ENCODE measurements at places on chromosomes 2 and 18.

DNA sequence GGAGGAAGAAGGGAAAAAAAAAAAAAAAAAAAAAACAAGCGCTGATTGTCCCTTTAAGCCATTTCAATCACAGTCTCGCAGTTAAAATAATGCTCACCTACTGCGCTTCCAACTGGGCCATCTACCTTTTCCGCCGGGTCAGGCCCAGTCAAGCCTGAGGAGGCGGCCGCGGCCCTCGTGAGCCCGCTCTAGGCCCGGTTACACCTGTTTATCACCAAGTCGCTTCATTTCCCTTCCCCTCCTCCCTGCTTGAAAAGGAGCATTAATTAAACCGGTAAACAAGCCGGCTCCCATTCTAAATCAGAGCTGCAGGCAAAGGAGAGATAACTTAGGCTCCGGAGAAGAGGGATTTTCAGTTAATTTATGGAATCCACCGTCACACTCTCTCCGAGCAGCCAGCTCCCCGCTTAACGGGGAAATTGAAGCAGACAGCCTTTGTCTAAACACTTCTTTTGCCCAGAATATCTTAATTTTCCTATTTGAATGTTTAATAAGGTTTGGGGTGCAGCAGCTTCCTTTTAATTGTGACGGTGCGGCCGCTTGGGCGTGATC, 140.1 kb upstream of the SIX3 start:
- DNase-seq = no peak

GRCh38 chr2:225486236-225486635, 86.7 kb downstream of the NYAP2 start:
- DNase-seq = no peak

DNA sequence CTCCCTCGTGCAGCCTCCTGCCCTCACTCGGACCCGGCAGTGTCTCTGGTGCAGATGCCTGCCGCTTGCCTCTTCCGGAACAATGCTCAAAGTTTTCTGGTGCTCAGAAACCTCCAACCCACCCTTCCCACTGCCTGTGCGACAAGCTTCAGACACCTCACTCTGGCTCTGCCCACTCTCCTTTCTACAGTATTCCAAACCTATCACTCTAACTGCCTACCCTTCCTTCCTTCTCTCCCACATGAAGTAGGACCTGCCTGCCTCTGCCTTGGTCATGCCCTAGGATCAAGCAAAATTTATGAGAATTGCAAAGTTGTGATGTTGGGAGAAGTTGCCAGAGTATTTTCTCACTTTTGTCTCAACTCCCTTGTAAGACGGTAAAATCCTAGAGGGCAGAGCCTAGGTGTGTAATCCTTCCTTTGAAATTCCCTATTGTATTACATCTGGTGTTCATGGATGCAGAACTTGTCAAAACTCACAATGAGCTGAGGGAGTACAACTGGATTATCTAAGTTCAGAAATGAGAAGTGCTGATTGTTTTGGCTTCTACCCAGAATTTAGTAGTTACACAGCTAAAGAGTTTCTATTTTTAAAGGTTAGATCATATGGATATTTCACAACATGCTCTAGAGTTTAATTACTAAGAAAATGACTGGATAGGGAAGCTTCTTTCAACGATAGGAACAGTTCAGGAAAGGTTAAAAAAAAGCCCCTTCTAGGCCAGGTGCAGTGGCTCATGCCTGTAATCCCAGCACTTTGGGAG, 7.2 kb downstream of the NPC1 start:
- DNase-seq = no peak

DNA sequence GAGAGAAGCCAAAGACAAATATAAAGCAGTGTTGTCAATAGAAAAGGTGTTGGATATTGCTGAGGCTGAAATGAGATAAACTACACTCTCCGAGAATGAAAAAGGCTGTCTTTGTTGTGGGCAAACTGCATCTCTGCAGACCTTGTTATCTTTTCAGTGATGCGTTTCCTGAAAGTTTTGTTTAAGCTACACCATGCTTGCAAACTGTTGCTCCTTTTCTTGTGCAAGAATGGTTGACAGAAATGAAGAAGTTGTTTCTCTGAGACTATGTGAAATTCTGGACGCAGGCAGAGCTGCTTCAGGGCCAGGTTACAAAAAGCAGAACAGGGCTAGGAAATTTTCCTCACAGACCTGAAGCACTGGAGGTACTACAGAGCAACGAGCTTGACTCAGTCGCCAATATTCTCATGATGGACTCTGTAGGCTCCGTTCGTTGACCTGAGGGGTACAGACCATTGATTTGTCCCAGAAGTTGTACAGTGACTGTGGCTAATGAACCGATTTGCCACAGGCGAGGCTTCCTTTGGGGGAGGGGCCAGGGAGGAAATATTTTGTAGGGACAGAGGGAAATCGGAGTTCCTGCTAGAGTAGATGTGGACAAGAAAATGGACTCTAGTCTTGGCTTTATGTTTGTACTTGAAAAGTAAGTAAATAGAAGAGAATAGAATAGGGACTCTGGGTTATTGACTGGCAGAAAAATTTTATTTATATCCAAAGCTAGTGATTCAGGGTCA, 3.5 kb upstream of the ATL2 start:
- DNase-seq = no peak

GRCh38 chr2:227335713-227336112, 10.7 kb downstream of the MFF start:
- DNase-seq = no peak

GRCh38 chr18:44214396-44214795, 466.3 kb upstream of the SETBP1 start:
- no peak for DNase-seq

DNA sequence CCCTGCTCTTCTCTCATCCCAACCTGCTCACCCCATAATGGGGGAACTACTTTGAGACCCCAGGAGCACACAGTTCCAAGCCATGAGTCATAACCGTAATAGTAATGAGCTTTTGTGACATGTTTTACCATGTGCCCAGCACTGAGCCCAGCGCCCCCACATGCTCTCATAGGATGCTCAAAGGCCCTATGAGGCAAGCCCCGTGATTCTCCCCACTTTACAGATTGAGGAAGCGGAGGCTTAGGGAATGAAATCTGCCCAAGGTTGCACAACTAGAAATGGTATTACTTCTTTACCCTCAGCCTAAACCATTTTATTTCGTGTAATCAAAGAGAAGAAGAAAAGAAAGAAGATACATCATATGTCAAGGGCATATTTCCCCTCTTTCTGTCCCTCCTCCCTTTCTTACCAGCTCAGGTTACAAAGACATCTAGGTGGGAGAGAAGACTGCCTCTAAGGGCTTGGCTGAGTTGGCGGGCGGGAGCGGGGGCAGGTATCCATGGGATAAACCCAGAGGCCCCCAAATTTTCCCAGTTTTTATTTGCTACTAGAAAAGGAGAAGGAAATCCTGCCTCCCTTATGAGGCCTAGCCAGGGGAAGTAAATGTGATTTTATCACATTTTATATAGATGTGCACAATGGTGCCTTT, 24.2 kb downstream of the BCL11A start:
- no peak for DNase-seq

GRCh38 chr2:160555420-160556071, 61.9 kb upstream of the RBMS1 start:
- no peak for DNase-seq

DNA sequence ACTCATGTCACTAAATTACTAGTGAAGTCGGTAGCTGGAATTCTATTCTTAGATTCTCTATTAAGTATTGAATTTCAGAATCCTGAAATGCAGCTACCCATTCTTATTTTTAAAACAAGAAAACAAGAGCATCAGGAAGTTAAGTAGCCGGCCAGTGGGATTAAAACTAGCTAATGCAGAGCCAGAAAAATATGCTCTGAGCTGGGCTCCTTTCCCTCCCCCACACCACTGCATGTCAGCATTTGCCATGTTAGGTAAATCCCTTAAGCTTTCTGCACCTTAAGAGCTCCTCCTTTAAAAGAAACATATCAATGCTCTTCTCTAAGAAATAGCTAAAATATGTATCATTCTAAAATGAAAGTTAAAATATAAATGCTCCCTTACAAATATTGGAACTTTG, 72.2 kb upstream of the MFF start:
- DNase-seq = no peak

GRCh38 chr18:9905401-9905922, 8.4 kb upstream of the VAPA start:
- no peak for DNase-seq

DNA sequence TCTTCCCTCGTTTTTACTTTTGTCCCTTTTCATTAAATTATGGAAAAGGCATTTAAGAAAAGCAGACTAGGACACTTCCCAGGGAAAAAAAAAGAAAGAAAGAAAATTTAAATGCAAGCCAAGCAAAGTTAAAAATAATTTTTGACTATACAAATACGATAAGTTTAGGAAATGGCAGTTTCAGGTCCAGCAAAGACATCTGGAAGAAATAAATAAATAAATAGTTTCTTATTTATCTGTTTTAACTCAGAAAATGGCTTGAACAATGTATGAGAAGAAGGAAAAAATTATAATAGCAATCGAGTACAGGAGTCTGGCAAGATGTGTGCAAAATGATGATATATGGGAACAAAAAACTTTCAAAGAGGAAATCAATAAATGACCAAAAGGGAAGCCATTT, 114.6 kb upstream of the NCKAP5 start:
- no peak for DNase-seq

DNA sequence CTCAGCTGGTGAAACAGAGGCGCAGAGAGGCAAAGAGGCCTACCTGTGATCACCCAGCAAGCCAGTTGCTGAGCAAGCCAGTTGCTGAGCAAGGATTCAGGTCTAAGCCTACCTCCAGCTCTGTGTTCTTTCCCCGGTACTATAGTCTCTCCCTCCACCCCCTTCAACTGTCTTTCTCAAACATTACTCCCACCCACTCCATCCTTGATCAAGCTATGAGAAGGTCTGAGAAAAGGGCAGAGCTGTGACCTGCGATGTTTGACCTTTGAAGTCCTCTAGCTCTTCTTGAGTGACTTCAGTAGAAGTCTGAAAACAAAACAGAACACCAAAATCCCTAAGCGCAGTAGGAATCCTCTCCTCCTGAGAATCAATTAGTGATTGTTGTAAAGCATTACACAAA, 665.2 kb upstream of the ID2 start:
- DNase-seq = no peak

GRCh38 chr2:220857368-220857767, 714.7 kb downstream of the EPHA4 start:
- DNase-seq = no peak

DNA sequence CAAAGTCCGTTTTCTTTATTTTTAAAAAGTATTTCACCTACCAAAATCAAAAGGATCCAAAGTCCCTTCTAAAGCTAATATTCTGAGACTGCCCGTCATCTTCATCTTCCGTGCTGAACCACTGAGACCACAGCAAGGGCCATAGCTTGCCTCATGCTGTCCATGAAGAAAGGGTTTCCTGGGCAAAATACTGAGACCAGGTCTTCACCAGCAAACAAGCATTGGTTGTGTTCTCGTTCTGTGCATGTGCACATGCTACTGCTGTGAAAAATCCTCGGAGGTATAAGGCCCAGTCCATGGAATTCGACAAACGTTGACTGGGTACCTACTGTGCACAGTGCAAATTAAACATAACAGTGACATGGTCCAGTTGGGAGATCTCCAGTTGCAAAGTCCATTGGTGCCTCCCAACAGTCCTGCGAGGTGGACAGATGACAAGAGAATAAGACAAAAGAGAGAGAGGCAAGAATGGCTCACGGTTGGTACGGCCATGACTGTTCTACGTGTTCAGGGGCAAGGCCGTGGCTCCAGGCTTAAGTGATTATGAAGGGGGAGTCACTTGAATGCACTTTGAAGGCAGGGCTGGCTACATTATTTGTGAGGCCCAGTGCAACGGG, 192.6 kb upstream of the GLI2 start:
- no peak for DNase-seq
